ENCODE measurements at places on chromosomes 1 and 21. TPM values are rescaled to one million over a fixed set of nuclear protein-coding genes. Genes with fewer than 3 reads are reported as not detected.

DNA sequence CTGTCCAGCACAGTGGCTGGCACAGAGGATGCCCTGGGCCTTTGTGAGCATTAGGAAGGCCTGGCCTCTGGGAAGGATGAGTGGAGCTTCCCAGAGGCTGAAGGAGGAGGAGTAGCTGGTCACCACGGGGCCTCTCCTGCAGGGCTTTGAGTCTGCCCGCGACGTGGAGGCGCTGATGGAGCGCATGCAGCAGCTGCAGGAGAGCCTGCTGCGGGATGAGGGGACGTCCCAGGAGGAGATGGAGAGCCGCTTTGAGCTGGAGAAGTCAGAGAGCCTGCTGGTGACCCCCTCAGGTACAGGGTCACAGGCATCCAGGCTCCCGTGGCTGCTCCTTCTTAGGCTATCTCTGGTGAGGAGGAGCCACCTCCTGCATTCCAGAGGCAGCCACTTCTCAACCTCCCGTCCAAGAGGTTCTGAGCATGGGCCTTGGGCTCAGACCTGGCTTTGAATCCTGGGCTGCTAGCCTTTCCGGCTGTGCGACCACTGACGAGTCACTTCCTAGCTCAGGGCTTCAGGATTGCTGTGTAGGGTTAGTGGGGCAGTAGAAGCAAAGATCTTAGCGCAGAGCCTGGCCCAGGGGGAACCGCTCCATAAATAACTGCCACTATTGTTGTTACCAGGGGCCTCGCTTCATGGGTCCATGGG, 14.0 kb downstream of the SESN2 start:
- no peak for DNase-seq

DNA sequence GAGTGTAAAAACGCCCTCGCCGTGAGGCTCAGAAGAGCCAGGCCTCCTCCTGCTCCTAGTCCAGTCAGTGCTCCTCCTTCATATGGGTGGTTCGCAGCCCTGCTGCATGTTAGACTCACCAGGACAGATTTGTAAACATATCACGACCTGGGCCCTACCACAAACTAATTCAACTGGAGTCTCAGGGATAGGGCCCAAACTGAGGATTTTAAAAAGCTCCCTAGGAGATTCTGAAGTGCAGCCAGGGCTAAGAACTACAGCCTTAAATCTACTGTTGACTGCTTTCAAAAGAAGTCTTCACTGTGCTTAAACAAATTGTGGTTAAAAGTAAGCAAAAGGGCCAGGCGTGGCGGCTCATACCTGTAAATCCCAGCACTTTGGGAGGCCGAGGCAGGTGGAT, 57.0 kb downstream of the CAMTA1 start:
- DNase-seq = no peak

- DNase-seq = no peak
Measured at GRCh38 chr1:1250786-1251284, 4.3 kb upstream of the C1QTNF12 start.

DNA sequence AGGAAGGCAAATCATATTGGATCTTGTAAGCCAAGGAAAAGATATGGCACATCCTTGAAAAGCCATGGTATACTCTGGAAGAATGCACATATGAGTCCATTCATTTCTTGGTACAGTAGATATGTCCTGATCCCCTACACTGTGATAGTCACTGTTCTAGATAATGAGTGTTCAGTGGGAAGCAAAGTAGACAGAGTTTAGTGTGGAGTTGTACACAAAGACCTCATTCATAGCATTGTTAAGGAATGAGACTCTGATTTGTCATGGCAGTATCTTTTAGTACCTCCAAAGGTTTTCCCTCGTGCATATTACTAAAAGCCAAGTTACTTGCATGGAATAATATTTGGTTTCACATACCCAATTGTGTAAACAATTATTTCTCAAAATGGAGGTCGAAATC, 204.7 kb downstream of the NFIA start:
- DNase-seq = no peak

- DNase-seq = peak; percentile 71
Measured at GRCh38 chr1:24416666-24417391, 1.2 kb downstream of the NIPAL3 start.

FASLG gene
- 1.3 TPM for polyA plus RNA-seq

PLCH2 gene
- polyA plus RNA-seq = 5.0 TPM

Data from large intestine (tissue), 12 donors.